NCI-H226 (cell line): ENCODE measurements at places on chromosomes 7 and 10.

DNA sequence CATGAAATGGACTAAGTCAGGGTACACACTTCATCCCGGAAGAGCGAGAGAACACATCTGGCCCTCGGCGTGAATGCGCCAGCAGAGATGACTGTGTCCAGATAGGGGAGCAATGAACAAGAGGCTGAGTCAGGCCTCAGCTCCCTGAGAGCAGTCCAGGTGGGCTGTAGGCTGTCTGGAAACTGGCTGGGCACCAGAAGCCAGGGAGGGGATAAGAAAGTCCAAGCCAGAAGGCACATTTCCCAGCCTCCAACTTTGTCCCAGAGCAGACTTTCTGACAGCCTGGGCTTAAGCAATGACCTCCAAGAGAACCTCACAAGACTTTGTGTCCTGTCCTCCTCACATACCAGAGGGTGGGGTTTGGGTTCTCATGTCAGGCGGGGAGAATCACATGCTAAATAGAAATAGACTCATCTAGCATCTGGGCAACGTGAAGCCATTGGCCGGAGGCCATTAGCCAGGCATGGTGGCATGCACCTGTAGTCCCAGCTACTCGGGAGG is 157.2 kb downstream of the ARHGAP12 start:
- DNase-seq: no peak

DNA sequence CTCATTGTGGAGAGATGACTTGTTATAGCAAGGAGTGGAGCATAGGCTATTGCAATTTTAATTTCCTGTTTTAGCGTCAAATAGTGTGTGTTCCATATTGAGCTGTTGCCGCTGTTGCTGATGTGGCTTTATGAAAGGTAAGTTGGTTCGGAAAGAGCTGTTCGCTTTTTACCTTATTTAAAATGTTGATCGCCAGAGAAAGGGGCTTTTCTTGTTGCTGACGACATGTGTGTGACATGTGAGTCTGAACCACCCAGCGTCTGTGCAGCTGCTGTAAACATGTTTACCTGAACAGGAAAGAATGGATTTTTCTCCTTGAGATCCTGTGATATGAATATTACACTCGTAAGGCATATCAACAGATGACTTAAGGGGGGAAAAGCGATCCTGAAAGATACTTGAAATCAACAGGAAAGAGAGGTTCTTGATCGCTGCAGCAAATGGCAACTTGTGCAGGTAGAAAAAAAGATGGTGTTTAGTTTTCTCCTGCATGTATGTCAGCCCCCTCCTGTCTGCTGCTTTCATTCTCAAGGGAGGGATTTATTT is 2.5 kb downstream of the ZEB1 start:
- DNase-seq: no peak

- no peak for DNase-seq
These were observed 91.2 kb upstream of the POT1 start for GRCh38 chr7:125020801-125021200.

GRCh38 chr10:78353636-78354035 is 320.0 kb downstream of the RPS24 start:
- DNase-seq: no peak

GRCh38 chr7:37817996-37818720 is 30.2 kb upstream of the NME8 start:
- no peak for DNase-seq

- peak; percentile 30 for DNase-seq
These were observed 49.4 kb upstream of the LRRN3 start for GRCh38 chr7:111041577-111041976.

- DNase-seq: no peak
These were observed 9.1 kb downstream of the MDFIC start for GRCh38 chr7:114930829-114931655.

DNA sequence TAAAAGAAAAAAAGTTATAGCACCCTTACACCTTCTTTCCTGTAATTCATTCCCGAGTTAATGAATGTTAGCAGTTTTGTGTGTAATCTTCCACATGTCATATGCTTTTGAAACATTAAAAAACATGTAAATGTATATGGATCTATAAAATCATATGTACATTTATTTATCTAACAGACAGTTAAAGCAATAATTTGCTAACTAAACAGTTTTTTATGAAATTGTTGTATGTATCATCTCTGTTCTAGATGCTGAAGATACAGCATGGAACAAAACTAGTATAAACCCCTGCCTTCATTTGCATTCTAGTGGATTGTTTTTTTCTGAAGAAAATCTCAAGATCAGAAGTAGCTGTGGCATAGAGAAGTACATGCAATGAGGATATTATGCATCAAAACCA is 165.0 kb downstream of the POU6F2 start:
- DNase-seq: no peak

- DNase-seq: no peak
These were observed 107.5 kb upstream of the GPR26 start for GRCh38 chr10:123558651-123559050.

GRCh38 chr7:79084423-79084822 is 369.0 kb downstream of the MAGI2 start:
- DNase-seq: no peak

DNA sequence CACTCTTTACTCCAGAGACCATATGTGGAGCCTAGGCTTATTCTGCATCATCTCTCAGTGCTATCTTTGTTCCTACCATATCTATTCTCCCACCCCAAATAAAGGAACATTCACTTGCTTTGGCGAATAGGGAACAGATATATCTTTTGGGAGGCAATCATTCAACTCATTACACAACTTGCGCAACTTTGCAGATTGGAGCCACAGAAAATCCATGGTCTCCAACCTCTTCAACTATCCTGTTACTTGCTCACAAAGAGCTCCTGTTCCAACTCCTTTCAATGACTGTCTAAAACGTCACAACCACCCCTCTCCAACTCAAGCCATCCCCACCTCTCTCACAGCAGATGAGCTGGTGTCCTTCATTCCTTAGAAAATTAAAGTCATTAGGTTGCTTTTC is 203.7 kb downstream of the POU6F2 start:
- no peak for DNase-seq

GRCh38 chr10:103845972-103846371 is 9.4 kb downstream of the SH3PXD2A start:
- no peak for DNase-seq

DNA sequence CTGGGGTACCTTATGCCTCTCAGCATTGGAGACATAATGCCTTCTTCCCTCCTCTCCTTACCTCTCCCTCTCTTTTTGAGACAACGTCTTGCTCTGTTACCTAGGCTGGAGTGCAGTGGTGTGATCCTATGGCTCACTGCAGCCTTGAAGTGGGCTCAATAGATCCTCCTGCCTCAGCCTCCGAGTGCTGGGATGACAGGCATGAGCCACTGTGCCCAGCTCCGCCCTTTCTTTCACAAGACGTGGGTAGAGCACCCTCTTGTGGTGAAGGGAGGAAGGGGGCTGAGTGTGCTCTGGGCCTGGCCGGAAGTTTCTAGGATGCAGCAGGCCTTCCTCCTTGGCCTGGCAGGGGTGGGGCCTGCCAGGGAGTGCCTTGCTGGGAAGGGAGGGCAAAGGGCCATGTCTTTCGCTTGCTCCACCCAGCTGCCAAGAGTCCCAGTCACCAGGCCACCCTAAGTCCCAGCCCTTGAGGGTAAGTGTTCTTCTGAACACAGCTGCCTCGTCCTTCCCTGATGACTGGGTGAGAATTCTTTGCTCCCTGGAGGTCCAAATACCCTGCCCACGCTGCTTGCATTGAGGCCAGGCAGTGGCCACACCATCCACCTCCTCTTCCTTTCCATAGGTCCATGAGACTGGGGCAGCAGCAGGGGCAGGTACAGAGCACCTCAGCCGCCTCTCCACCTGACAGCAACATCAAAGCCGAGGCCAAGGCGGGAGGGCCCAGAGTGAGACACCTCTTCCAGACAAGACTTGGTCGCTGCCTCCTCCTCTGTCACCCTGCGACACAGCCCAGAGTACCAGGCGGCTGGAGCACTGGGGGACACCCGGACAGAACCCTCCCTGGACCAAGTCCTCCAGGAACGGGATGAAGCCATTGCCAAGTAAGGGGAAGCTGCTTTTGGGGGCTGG is 3.7 kb downstream of the ABHD11 start:
- peak; percentile 81 for DNase-seq

GRCh38 chr7:73988197-73988596 is 39.8 kb upstream of the ELN start:
- DNase-seq: no peak

DNA sequence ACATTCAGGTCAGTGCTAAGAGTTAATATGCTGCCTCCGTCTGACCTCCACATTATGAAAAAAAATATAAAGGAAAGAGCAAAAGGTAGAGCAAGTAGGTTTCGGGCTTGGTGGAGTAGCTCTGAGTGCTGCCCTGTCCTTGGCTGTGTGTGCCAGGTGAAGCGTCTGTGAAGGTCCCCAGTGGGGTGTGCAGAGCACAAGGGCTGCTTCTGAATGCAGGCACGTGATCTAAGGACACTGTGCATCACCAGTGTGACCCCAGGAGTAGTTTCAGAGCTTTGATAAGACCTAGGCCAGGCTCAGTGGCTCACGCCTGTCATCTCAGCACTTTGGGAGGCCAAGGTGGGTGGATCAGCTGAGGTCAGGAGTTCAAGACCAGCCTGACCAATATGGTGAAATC is 36.0 kb downstream of the KLF6 start:
- DNase-seq: no peak

- DNase-seq: no peak
These were observed 852 bp downstream of the FOXI2 start for GRCh38 chr10:127737563-127738511.

DNA sequence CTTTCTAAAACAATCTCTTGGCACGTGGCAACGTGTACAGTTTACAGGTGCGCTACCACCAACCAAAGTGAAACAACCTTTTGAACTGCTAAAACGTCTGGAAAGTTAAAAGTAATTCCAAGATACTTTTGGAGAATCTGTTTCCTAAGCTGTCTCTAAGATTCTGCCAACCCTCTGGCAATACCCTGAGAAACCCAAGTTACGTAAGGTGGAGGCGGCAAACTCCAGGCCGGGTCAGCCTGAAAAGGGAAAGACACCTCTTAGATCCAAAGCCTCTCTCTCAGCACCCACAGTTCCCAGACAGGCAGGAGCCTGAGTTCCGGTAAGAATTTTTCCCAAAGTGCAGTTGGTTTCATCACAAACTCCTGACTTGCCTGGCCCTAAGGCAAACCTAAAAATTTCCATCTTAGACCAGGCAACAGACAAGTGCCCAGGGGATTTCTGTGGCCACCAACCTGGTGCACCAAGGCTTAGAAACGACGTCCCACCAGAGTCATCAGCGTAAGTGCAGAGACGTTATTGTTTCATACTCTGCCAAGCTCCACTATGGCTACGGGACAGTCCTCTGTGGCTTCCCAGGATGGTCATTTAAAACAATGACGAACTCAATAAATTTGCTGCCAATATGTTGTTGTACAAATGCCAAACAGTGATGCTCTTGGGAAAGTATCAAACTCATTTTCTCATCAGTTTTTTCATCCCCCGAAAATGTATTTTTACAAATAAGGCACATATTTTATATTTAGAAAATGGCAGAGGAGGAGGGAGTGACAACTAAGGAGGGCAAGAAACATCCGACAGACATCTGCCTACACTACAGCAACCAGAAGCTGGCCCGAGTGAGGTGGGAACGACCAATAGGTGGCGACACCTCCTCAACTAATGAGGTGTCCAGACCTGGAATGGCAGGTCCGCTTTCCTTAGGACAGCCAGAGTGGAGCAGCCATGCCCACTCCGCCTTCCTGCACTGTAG is 205.8 kb upstream of the FRMD4A start:
- peak; percentile 17 for DNase-seq

DNA sequence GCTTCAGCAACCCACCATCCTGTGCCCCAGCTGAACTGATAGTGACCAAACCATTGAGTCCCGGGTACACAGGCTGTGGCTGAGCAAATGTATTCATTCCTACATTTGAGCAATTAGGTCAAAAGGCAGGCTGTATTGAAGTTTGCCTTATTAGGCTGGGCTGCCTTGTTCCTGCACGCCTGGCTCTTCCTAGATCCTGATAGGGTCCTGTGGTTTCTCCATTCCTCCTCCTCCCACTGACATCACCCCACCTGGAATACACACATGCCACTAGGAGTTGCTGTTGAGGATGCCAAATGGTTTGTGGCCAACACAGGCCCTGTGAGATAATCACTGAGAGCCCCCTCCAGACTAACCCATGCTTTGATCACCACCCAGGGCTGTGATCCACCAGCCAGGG is 66.4 kb upstream of the FGFR2 start:
- DNase-seq: no peak

- no peak for DNase-seq
These were observed 113.8 kb upstream of the EGFR start for GRCh38 chr7:54904986-54905385.

DNA sequence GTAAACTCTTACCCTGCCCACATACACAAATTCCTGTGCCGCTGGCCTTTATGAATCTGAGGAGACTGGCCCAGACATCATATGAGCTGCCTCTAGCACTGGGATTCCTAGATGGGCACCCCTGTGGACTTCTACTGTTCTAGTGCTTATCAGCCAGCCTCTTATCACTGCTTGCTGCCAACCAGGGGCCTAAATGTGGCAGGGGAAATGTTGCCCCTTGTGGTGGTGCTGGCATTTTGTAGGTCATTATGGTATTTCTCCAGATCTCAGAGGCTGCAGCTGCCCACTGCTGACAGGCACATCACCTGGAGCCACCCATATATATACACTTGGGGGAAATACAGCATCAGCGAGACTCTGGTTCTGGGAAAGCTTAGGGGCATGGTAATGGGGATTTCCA is 5.4 kb downstream of the SFR1 start:
- DNase-seq: peak; percentile 38

- DNase-seq: no peak
These were observed 151.9 kb downstream of the PRKAG2 start for GRCh38 chr7:151724920-151725584.

DNA sequence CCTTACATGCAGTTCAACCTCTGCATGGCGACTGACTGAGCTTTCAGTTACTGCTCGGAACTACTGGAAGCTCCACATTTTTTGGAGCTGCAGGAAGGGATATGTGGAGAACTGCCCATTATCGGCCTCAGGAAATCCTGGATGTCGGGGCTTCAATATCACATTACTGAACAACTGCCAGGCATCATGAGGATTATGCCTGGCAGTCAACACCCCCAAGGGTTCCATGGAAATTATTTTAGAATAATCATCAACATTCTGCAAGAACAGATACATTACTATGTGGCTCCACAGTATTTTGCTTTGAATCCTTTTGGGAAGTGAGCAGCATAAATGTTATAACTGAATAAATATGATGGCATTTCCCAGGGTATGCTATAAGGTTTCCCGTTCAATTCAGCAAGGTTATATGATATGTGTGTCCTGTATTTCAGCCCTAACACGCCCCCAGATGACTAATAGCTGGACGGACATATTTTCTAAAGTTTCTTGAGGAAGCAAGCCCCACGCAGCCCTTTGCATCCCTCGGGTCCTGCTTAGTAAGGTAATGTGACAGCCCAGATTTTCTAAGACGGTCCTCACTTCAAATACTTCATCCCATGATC is 53.0 kb upstream of the OPALIN start:
- DNase-seq: no peak
